Cerebellum (tissue), 4 donors: ENCODE measurements at places on chromosomes 1 and 21.
A peak's percentile ranks its signal among the peaks of the same experiment; 100 is the strongest.

GRCh38 chr1:89949991-89950624 is 44.8 kb upstream of the ZNF326 start:
- no peak for DNase-seq

- no peak for DNase-seq
These were observed 13.3 kb downstream of the PRSS38 start for GRCh38 chr1:227828786-227829185.

DNA sequence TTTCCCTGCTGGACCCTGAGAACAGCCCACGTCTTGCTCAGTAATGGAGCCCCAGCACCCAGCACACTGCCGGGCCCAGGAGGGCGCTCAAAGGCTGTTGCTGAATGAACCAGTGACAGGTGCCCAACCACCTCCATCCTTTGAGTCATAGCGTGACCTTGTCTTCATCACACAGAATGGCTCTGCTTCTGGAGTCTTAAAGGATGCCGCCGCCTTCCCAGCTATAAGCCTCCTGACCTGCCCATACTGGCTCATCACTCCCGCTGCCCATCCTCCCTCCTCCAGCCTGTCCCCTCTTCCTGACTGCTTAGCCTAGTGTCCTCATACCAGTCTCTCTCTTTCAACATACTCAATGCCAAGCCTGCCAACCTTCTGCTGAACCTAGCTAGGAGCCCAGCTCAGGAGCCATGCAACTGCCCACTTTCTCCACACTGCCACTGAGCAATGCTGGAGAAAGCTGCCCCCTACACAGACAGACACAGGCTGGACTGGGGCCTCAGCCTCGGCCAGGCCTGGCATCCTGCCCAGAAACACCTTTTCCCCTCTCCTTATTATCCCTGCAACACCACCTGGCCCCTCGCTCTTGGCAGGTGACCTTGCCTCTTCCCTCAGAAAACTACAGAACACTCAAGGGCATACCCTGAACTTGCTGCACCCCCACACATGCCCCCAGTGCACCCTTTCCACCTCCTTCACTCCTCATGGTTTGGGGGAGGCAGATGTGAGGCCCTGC is 14.1 kb downstream of the TTC39A start:
- no peak for DNase-seq

DNA sequence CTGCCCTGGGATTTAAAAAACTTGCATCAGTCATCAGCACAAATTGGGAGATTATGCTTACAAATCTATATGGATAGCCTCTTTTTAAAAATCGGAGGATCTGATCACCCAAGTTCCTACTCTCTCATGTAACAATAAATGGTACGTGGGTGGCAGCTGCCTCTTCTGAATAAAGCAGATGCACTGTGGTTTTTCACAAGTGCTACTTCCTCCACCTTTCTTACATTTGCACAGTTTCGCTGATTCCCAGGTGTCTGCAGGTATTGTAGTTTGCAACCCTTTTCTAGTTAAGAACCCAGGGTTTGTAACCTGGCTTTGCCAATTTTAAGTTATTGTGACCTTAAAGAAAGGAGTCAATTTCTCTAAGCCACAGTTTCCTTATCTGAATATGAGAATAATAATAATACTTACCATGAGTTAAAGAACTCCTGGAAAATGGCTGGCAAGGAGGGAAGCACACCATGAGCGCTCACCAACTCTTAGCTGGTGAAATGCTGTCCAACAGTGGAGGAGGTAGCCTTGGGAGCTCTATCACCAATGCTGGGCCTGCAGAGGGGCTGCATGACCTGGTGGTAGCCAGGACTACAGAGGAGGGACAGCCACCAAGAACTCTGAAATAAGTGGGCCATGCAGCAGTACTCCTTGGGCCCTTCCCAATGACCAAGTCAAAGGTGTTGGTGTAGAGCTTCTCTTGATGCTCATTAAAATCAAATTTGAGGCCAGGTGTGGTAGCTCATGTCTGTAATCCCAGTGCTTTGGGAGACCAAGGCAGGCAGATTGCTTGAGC is 30.2 kb upstream of the KCNA2 start:
- DNase-seq, result no peak

DNA sequence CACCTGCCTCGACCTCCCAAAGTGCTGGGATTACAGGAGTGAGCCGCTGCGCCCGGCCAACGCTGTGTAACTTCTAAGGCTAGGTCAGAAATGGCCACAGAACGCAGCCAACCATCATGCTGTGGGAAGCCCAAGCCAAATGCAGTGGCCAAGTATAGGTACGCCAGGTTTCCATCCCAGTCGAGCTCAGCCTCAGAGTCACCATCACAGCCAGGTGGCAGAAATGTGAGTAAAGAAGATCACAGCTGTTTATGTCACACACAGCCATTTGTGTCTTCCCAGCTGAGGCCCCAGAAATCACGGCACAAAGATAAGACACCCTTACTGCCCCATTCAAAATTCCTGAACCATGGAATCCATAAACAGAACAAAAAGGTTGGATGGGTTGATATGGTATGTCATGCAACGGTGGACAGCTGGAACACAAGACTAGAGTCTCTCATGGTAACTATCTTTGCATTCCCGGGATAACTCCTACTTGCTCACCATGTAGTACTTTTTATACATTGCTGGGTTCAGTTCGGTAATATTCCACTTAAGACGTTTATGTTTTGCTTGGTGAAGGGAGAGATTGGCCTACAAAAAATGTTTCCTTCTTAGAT is 84.3 kb downstream of the SLC45A1 start:
- no peak for DNase-seq

GRCh38 chr1:221851336-221851735 is 109.4 kb upstream of the DUSP10 start:
- no peak for DNase-seq

GRCh38 chr1:114033216-114033706 is 54.0 kb downstream of the OLFML3 start:
- DNase-seq, result no peak

DNA sequence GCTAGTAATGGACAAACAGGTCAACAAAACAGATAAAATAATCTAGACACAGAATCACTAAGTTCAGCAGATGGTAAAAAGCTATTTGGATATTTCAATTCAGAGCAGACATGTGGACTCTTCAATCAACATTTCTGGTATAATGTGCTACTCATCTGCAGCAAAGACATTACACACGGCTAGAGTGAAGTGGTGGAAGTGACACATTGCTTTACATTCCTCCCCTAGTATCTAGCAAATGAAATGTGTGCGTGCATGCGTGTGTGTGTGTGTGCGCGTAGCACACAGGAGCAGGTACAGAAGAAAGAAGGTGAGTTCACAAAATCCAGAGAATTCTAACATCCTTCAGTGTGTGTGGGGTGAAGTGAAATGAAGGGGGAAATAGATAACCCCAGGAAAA is 8.3 kb downstream of the AHCTF1 start:
- DNase-seq, result no peak

- no peak for DNase-seq
These were observed 4.1 kb downstream of the OLFML3 start for GRCh38 chr1:113983391-113983790.

DNA sequence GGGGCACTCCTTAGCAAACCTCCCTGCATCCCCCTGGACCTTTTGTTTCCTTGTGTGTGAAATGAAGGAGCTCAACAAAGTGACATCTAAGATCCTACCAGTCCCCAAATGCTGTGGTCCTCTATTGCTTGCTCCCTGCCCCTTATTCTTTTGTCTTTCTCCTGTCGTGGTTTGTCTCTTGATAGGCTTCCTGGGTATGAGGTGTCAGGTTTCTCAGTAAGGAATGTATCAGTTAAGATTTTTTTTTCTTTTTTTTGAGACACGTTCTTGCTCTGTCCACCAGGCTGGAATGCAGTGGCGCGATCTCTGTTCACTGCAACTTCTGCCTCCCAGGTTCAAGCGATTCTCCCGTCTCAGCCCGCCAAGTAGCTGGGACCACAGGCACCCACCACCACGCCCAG is 16.8 kb downstream of the CNIH3 start:
- no peak for DNase-seq

GRCh38 chr21:42479582-42479981 is 16.4 kb downstream of the RSPH1 start:
- DNase-seq, result no peak

DNA sequence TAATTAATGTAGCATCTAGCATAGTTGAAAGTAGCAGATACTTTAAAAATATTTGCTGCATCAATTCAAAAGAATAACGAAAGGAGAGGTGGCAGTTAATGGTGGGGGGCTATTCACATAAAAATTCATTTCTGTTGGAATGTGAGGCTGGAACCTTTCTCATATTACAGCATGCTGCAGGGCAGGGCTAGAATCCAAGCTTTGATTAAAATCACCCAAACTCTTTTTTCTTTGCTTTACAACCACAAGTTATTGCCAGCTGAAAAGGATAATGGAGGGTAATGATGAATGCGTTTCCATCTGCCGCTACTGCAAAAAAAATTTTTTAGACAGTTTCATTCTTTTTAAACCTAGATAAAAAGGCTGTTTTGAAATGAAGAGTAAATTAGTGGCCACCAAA is 9.8 kb downstream of the DISP1 start:
- no peak for DNase-seq

GRCh38 chr1:101846820-101847219 is 149.9 kb downstream of the OLFM3 start:
- DNase-seq, result peak; percentile 31

DNA sequence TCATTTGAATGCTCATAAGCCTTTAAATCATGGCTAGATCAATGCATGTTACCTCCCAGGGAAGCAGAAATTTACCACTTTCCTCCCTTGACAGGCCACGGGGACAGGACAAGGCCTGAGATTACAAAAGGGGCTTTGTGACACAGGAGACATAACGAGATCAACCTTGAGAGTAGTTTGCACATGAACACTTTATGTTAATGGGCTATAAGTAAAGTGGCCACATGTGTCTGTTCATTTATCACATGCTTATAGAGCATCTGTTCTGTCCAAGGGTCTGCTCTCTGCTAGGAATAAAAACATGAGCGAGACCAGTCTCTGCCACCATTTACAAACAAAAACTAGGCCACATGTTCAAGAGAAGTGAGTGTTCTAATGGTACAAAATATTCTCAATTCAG is 144.1 kb upstream of the C8B start:
- no peak for DNase-seq

GRCh38 chr1:114495486-114495885 is 15.5 kb downstream of the TRIM33 start:
- DNase-seq, result no peak

GRCh38 chr1:89023026-89023425 is 360 bp upstream of the GBP3 start:
- DNase-seq, result no peak

DNA sequence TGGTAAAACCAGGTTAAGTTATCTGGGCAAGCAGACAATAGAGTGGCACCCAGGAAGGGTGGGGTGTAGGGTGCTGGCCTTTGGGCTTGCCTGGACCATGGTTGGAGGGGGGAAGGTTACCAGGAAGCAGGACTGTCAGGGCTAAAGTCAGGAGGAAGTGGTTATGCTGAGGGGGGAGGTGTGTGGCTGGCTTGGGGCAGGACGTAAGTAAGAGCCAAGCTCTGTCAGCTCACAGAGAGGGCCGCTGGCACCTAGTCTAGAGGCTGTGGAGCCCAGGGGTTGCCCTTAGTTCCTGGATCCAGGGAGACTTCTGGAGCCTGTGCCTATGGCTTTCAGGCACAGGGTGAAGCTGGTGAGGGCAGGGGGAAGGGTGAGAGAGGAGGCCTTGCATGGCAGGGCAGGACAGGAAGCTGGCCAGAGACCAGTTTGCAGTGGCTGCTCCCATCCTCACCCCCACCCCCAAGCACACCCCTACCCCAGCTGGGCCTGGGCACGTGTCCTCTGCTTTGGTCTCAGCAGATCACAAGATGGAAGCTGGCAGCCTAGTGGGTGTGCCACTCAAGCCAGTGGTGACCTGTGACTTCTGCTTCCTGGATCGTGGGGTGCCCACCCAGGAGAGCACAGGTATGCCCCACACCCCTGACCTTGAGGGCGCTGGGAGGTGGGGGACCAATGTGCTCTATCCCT is 20.5 kb upstream of the SMYD3 start:
- DNase-seq, result no peak

DNA sequence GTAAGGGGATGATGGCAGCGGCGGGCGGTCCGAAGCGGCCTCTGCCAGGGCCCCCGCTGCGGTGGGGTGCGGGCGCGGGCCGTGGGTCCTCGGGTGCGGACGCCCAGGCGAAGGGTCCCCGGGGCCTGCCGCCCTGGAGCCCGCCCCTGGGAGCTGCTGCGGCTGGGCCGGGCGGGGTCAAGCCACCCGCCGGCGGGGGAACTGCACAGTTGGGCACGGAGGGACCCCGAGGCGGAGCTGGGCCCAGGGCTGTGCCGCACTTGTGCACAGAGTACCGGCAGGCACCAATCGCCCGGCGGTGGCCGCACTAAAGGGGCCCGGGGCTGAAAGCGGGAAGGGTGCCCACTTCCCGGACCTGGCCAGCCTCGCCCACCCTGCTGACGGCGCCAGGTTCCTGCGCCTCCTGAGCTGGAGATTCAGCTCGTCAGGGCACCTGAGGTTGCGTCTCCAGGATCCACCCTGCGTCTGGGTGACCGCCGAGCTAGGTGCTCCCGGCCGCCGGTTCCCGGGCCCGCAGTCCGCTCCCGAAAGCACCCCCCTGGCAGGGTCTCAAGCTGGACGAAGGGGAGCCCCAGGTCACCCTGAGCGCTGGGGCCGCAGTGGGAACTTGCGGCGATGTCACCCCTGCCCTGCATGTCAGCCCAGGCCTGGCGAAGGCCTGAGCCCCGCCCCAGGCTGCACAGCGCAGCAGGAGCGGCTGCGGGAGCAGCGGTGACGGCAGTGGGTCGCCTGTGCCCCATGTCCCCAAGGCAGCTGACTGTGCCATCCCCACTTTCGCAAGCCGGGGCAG is 56.7 kb upstream of the ETV3 start:
- DNase-seq, result no peak

DNA sequence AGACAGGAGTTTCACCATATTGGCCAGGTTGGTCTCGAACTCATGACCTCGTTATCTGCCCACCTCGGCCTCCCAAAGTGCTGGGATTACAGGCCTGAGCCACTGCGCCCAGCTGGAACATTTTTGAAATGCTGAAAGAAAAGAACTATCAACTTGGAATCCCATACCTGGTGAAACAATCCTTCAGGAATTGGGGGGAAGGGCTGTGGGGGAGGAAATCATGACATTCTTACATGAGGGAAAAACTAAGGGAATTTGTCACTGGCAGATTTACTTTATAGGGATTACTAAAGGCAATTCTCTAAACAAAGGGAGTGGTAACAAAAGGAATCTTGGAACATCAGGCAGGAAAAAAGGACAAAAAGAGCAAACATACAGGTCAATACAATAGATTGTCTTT is 25.8 kb downstream of the NDUFS5 start:
- no peak for DNase-seq

DNA sequence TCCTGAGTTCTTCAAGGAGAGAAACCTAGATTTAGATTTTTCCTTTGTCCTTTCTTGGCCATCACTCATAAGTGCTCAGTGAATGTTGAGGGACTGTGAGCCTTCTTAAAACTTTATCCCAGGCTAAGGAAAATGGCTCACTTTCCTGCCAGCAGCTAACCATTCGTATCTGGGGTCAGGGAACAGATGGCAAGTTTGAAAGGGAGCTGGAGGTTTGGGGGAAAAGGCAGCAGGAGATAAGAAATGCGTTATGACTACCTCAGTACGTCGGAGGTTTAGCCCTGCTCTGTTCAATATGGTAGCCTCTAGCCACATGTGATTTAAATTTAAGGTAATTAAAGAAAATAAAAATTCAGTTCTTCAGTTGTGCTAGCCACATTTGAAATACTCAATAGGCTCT is 13.3 kb downstream of the RRP15 start:
- no peak for DNase-seq
